Activated CD4-positive, alpha-beta T cell treated with anti-CD3 and anti-CD28 coated beads, Interleukin-2, Interleukin-6, amounts not matched to agents 100 ng/mL and 50 ng/mL, durations not matched to agents 16 hours and 8 hours (primary cell): ENCODE measurements at places on chromosomes 6 and 20.

DNA sequence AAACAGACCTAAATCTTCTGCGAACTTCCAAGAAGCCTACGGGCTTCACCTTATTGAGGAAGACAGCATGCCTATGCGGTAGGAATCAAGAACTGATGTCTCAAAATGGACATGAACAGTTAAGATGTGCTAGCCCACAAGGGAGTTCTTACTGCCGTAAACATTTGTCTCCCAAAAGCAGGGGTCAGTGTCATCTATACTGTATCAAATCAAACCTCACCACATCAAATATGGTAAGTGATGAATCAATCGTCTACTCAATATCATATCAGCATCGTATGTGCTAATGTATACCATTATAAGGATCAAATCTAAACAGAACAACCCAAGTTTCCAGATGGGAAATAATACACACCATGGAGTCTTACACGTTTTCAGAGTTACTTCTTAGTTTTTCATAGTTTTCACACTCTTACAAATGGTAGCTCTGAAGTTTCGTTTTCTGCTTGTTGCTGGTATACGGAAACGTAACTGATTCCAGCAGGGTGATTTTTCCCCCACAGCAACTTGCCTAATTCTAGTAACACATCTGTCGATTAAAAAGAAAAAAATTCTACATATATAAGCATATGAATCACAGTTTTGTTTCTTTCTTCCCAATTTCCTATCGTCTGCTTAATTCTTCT lies 12.6 kb downstream of the RRBP1 start:
- DNase-seq: no peak

- DNase-seq: no peak
These were observed 28.5 kb upstream of the DST start for GRCh38 chr6:56671160-56671559.

DNA sequence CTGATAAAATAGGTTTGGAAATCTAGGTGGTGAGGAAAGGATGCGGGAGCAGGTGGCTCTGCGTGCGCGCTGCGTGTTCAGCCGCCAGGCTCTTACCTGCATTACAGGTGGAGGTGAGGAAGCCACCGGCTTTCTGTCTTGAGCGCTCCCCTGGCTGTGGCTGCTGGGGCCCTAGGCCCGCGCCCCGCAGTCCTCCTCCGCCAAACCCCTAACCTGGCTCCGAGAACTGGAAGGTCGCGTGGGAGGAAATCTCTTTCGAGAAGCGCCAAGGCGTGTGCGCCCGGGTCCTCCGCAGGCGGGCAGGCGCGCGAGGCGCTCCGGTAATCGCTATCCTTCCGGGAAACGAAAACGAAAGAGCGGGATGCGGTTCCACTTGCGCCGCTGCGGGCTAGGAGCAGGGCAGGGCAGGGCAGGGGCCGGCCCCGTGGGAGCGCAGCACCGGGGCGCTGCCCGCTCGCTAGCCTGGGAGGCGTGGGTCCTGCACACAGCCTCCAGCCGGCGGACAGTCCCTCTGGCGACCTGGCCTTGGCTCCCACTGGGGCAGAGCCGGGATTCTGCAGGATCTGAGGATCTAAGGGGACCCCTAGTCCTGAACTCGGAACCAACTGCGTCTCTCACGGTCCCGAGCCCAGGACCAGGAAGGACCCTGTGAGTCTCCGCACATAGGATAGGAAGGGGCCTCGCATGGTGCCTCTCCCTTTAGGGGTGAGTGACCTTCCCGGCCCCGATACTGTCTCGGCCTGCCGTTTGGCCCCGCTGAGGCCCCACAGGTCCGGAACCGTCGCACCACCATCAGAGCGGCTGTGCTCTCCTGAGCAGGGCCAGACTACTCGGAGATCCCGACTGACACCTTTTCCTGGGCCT lies at the start of gene ETV7:
Gene ETV7 (minus strand): TSS at position 230 of the 864 bp plus-strand sequence. CDS start 128 bp downstream, at position 102.
- DNase-seq: peak; percentile 51

DNA sequence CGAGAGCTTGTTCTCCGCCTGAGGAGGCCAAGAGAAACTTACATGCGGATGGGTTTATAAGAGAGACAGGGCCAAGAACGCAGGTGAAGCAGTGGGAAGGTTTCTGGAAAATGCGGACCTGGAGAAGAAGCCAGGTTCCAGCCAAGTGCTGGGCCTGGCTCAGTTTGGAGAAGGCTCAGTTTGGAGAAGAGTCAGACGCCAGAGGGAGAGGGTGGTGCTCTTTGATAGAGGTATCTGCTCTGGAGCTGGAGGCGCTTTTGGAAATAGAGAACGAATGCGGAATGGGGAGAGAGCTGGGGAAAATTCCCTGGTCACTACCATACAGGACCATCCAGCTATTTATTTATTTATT lies 753 bp downstream of the RSPH9 start:
- no peak for DNase-seq

- peak; percentile 56 for DNase-seq
These were observed 84.0 kb upstream of the ZNF217 start for GRCh38 chr20:53677447-53678314.
